ENCODE measurements at places on chromosomes 11 and 22.

GRCh38 chr11:86449993-86450629 is 75.4 kb downstream of the CCDC81 start:
- no peak for DNase-seq

DNA sequence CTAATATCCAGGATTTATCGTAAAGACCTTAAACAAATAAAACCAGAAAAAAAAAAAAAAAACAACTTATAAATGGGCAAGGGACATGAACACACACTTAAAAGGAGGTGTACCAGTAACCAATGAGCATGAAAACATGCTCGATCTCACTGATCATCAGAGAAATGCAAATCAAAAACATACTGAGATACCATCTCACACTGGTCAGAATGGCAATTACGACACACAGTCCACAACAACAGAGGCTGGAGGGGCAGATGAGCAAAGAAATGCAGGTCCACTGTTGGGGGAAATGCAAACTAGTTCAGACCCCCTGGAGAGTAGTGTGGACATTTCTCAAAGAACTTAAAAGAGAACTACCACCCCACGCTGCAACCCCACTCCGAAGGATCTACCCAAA is 13.2 kb downstream of the RGL4 start:
- DNase-seq, result no peak

GRCh38 chr11:111604392-111605009 is 2.3 kb downstream of the SIK2 start:
- no peak for DNase-seq

DNA sequence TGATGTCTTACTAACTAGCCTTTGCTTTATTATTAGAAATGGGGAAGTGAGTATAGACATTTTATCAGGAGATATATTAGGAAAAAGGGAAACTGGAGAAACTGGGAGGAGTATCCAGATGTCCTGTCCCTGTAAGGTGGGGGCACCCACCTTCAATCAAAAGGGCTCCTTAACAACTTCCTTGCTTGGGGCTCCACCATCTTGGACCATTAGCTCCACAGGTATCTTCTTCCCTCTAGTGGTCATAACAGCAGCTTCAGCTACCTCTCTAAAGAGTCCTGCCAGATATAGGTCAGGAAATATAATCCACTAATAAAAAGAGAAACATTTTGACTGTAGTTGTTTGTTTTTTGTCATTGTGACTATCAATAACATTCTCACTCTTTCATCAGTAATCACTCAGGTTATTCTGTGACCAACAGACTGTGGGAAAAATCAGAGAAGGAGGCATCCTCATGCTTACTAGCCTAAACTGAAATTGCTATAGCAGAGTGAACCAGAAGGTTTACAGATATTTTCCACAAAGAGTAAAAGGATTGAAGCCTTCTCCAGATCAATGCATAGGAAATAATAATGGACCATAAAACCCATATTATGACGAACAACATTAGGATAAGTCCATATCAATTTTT is 10.4 kb downstream of the OR51B4 start:
- no peak for DNase-seq

DNA sequence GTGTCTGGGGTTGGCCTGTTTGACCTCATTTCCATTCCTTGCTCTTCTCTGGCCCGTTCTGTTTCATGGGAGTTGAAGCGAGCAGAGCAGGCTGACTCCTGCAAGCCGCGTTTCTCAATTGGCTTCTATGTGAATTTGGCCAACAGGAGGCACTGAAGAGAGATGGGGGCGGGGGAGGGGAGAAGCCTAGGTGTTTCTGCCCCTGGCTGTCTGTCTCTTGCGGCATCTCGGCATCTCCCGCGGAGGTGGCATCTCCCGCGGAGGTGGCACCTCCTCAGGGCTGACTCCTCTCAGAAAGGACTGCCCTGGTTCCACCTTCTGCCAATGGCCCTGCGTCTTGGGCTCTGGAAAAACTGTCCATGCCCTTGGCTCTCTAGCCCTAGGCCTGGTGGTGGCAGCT is 125.6 kb upstream of the CSNK2A3 start:
- no peak for DNase-seq

GRCh38 chr11:76365038-76365679 is 15.8 kb downstream of the THAP12 start:
- no peak for DNase-seq

DNA sequence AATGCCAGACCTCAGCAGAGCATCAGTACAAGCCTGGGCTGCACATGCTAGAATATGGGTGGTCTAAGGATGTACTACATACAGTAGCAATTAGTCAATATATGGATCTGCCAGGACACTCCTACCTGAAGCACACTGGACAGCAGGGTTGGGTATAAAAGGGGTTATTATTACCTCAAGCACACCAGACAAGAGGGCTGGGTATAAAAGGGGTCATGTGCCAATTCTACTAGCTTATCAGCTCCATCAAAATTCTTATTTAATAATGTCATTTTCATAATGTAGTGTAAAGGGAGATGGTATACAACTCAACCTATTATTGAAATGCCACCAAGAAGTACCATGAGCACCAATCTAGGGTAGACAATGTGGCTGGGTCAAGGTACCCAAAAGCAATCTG is 44.7 kb upstream of the PRODH start:
- no peak for DNase-seq

DNA sequence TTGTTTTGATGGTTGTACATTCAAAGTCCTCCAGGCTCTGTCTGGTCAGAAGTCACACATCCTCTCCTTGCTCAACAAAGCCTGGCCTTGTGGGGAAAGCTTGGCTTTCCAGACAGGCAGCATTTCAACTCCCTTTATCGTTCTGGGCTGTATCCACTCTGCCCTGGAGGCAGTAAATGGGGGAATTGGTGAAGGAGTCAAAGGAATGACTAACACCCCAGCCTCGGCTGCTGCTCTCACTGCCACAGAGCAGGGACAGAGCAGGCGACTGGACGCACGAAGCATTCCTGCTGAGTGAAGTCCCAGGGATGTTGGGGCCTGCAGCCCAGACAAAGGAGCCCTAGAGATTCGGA is 52.8 kb downstream of the WNT11 start:
- DNase-seq, result no peak

DNA sequence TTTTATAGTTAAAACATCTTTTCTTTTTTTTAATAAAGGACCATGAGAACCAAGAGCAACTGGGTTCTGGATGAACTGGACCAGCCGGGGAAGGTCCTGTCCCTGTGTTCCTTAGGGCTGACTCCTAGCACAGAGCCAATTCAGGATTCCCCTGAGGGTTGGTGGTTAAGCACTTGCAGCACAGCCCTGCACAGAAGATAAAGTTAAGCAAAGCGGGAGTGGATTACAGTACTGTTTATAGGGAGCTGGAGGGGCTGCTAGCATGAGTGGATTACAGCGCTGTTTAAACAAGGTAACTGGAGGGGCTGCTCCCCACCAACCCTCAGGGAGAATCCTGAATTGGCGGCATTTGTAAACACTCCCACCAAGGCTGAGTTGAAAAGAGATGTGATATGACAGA is 90.6 kb downstream of the CELSR1 start:
- no peak for DNase-seq

- no peak for DNase-seq
These were observed 37.3 kb downstream of the PHF21B start for GRCh38 chr22:44972363-44973083.

DNA sequence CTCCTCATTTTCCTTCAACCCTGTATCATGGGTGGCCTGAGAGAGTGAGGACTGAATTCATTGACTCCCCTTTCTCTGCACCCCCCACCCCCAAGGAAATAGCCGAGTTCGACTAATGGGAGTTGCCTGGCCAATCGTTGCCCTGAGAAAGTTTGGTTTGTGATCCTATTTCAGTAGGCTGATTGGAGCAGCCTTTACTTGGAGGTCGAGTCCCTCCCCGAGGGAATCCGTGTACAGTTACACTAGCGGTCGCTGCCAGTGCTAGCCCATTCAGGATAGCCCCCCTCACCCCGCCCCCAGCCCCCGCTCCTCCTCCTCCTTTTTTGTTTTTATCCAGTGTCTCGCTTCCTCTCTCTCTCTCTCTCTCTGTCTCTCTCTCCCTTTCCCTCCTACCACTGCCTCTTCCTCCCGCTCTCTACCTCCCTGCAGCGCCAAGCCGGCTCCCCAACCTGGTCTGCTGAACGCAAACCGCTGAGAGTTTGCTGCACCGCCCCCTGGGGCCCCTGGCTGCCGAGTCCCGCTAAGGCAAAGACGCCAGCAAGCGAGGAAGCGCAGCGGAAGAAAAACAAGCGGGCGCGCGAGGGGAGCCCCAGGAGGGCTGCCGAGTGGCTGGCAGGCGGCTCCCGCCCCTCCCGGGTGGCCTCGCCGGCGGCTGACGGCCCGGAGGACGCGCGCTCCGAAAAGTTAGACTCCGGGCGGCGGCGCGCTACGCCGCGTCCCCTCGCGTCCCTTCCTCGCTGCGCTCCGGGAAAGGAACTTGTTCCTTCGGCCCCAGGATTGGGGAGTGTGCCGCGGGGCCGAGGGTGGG is at the start of gene GRAMD1B:
TSS of gene GRAMD1B (plus strand) at position 357 of the 808 bp plus-strand sequence. CDS start 524 bp downstream, outside the sequence.
- DNase-seq, result peak; percentile 88

DNA sequence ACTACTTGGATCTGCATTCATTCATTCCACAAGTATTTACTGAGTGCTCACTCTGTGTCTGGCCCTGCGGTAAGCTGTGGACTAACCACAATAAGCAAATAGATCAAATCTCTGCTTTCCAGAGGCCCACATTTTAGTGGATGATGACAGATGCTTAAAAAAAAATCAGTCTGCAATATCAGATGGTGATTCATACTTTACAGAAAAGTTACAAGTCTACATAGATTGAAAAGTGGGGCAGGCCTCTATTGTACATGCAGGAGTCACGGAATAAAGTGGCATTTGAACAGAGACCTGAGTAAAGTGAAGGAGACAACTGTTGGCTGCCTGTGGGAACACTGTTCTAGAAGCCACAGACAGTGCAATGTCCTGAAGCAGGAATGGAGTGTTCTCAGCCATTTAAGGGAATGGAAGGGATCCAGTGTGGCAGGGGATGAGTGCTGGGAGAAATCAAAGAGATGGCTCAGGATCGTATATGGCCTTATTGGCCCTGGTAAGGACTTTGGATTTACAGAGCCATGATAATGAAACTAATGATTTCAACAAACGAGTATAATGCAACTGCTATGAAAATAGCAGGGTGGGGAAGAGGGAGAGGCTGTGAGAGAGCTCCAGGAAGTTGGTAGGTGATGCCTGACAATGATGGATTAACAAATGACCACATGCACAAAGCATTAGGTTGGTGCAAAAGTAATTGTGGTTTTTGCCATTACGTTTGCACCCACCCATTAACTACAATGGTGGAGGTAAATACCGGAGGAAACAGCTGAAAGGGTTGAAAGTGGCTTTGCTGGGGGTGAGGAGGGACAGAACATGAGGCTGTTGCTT is 31.1 kb downstream of the TMEM45B start:
- DNase-seq, result no peak

GRCh38 chr11:65225279-65226102 is 36.3 kb upstream of the POLA2 start:
- DNase-seq, result peak; percentile 79

GRCh38 chr11:331358-332060 is 10.8 kb upstream of the IFITM3 start:
- no peak for DNase-seq

DNA sequence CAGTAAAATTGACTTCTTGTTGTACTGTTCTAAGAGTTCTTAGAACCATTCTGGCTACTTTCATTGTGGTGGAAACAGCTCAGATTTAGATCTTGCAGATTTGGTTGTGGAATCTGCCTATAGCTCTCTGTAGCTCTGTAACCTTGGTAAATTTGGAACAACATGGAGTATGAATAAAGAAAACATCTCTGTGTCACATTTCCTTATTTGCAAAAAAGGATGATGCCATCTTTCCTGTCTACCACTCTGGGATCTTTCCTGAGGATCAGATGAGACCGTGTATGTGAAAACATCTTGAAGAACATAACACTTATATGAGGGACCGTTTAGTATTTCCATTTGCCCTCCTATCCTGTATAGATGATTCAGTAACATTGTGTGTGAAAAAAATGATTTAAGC is 9.1 kb downstream of the ACRV1 start:
- DNase-seq, result no peak

DNA sequence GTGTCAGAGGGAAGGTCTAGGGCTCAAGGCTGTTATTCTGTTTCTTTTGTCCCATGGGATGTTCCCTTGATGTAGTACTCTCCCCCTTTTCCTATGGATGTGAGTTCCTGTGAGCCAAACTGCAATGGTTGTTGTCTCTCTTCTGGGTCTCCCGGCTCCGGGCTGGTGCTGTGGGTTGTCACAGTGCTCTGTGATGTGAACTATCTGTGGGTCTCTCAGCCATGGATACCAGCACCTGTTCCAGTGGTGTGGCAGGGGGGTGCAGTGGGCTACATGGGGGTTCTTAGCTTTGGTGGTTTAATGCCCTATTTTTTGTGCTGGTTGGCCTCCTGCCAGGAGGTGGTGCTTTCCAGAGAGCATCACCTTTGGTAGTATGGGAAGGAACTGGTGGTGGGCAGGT is 941.1 kb downstream of the KCNA4 start:
- DNase-seq, result no peak

GRCh38 chr11:73384872-73385689 is 8.9 kb downstream of the RELT start:
- no peak for DNase-seq

GRCh38 chr11:126157326-126158030 is 54.0 kb downstream of the RPUSD4 start:
- no peak for DNase-seq

- DNase-seq, result peak; percentile 38
These were observed 5.1 kb downstream of the MPZL3 start for GRCh38 chr11:118247041-118247440.

DNA sequence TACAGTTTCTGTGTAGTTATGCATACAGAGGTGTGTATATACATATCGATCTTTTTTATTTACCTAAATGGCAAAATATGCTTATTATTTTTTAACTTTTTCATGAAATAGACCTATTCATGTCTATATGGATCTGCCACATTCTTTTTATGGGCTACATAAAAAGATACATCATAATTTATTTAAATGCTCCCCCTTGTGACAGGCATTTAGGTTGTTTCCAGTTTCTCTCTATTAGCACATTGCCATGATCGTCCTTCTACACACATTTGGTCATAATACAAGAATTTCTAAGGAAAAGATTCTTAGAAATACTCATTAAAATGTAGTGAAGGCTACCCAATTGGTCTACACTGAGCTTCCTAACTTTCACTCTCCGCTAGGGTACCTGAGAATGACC is 1067.4 kb downstream of the OPCML start:
- no peak for DNase-seq

DNA sequence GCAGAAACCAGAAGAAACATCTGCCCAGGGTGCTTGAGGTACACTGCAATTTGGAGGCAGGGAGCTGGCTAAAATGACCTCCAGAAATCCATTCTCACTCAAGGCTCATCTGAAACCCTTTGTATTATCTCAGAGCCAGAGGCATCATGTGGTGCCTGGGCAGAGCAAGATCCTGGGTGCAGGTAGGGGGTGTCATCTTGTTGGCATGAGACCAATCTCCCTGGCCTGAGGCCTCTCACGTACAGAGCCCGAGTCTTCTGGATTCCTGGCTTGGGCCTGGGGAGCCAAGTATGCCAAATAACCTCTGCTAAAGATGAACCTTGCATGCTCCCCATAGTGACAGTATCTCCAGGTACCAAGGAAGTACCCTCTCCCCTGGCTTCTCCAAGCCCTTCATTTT is 2.4 kb downstream of the LMO1 start:
- DNase-seq, result no peak

GRCh38 chr11:60831501-60832079 is 10.3 kb upstream of the CCDC86 start:
- DNase-seq, result no peak

GRCh38 chr11:119108146-119108856 is 1.2 kb downstream of the C2CD2L start:
- peak; percentile 64 for DNase-seq

GRCh38 chr22:39405346-39406085 is 5.9 kb downstream of the TAB1 start:
- DNase-seq, result no peak
